ENCODE measurements at places on chromosomes 4 and X. TPM values are rescaled to one million over a fixed set of nuclear protein-coding genes. Genes with fewer than 3 reads are reported as not detected.

UGT2A3 gene
- total RNA-seq: not detected

NPY2R gene
- not detected for total RNA-seq

CXorf49 gene
- total RNA-seq: not detected

FGB gene
- total RNA-seq: not detected

PCDH7 gene
- total RNA-seq: 172 TPM

FGG gene
- total RNA-seq: not detected

FAM149A gene
- 10.8 TPM for total RNA-seq

CCKAR gene
- total RNA-seq: 3.1 TPM

IL21 gene
- not detected for total RNA-seq

ZNF185 gene
- total RNA-seq: 4.7 TPM

PPM1K gene
- total RNA-seq: 144 TPM

TXK gene
- total RNA-seq: 0.25 TPM

MAGEA10 gene
- not detected for total RNA-seq

NLGN4X gene
- 0.08 TPM for total RNA-seq

HPGDS gene
- total RNA-seq: not detected

RHOH gene
- total RNA-seq: not detected

PLAC1 gene
- total RNA-seq: not detected

PNMA5 gene
- not detected for total RNA-seq

PDS5A gene
- 123 TPM for total RNA-seq

RIBC1 gene
- total RNA-seq: 1.6 TPM

UGT2A1 gene
- not detected for total RNA-seq

CITED1 gene
- total RNA-seq: not detected

CCDC120 gene
- 1.2 TPM for total RNA-seq

PCDH18 gene
- total RNA-seq: 210 TPM

HERC6 gene
- 4.9 TPM for total RNA-seq

CD38 gene
- not detected for total RNA-seq

CNGA1 gene
- total RNA-seq: not detected

CLOCK gene
- total RNA-seq: 39.0 TPM

CTAG1A gene
- total RNA-seq: not detected

GPR119 gene
- not detected for total RNA-seq

HS3ST1 gene
- 2.5 TPM for total RNA-seq

FATE1 gene
- total RNA-seq: not detected

SOD3 gene
- total RNA-seq: 65.3 TPM

MAOB gene
- total RNA-seq: not detected

NHS gene
- total RNA-seq: 11.6 TPM

CRMP1 gene
- total RNA-seq: not detected

USP26 gene
- total RNA-seq: not detected

AADAT gene
- 6.2 TPM for total RNA-seq

SLC9B1 gene
- total RNA-seq: 1.2 TPM
